Kidney (tissue), 22 donors: ENCODE measurements at places on chromosomes 13 and 19. TPM values are rescaled to one million over a fixed set of nuclear protein-coding genes. Genes with fewer than 3 reads are reported as not detected.

DNA sequence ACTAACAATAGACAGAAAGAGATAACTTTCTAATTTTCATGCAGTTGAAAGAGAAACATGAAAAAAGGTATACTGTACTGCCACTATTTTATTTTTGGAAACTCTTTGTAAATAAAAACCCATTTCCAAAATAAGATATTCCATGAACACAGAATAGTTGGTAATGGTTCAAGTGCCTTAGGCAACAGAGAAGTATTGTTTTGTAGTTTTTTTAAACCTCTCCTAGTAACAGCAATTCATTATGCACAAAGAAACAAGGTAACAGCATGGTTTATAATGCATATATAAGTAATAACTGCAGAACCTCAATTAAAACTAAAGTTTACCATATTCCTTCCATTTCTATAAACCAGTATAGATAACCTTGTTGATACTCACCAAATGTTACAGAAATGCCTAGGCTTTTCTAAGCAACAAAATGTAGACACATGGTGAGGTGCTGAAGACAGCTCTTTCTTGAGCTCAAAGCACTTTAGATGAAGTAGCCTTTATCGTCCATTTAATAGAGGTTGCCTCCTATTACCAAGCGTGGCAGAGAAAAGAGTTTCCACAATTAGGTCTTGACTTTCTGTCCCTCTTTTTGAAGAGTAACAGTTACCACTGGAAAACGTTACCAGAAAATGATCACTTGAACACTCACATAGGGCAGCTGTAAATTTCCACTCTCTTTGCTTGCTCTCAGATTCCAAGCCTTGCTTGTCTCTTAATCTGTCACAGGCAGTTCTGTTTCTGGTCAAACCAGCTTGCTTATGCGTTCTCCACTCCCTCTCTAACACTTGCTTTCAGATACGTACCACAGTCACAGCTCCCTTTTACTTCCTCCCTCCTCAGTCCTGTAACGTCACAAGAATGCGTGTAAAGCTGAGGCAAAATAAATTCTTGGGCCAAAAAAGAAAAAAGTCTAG lies 42.9 kb downstream of the CAB39L start:
- DNase-seq, result peak; percentile 75

DNA sequence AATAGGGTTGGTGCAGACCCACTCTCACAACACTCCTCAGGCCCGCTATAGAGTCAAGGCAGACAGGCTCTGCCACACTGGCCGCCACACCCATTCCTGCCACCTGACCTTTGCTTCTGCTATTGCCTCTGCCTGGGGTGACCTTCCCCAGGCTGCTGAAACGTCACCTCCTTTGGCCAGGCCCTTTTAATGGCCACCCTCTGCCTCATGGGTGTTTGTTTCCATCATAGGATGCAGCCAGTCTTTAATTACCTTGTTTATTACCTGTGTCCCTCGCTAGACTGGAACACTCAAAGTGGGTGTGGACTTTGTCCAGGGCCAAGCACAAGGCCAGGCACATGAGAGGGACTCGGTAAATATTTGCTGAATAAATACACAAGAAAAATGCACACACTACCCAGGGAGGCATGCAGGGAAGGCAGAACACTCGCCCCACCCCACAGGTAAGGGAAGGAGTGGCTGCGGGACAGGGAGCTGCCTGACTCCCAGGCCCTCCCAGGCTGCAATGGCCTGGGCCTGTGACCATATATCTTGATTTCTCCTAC lies 3.2 kb downstream of the LSM4 start:
- DNase-seq, result no peak

DNA sequence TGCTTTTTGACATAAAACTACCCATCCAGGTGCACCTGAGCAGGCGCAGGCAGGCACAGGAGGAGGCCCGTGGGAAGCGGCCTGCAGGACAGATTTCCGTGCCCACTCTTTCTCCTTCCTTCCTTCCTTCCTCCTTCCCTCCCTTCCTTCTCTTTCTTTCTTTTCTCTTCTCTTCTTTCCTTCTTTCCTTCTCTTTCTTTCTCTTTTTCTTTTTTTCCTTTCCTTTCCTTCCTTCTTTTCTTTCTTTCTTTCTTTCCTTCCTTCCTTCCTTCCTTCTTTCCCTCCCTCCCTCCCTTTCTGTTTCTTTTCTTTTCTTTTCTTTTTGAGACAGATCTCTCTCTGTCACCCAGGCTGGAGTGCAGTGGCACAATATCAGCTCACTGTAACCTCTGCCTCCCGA lies 21.2 kb upstream of the TMEM255B start:
- DNase-seq, result no peak

GRCh38 chr19:45215391-45216191 lies 29.6 kb downstream of the EXOC3L2 start:
- DNase-seq, result peak; percentile 89

GRCh38 chr13:114325729-114326128 lies 11.4 kb downstream of the CHAMP1 start:
- no peak for DNase-seq

- no peak for DNase-seq
Measured at GRCh38 chr13:75308222-75308621, 173.7 kb downstream of the TBC1D4 start.

GRCh38 chr13:46578590-46578975 lies 25.6 kb downstream of the LRCH1 start:
- DNase-seq, result peak; percentile 73

DNA sequence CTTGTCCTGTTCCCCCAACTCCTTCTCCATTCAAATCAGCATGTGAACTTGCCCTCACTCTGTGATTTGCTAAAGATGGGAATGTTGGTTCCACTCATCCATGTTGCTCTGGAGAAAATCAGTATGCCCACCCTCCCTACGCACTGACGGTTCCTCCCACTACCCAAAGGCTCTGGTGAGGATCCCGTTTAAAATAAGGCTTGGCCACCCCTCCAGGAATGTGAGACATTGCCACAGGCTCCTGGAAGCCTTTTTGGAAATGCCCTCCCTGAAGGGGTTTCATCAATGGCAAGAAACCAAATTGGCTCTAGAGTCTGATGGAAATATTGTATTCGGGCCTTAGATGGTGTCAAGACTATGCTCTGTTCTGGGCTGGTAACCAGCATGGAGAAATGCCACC lies 187.3 kb downstream of the USP12 start:
- DNase-seq, result no peak

GRCh38 chr13:25966086-25966485 lies 85.7 kb downstream of the SHISA2 start:
- no peak for DNase-seq

DNA sequence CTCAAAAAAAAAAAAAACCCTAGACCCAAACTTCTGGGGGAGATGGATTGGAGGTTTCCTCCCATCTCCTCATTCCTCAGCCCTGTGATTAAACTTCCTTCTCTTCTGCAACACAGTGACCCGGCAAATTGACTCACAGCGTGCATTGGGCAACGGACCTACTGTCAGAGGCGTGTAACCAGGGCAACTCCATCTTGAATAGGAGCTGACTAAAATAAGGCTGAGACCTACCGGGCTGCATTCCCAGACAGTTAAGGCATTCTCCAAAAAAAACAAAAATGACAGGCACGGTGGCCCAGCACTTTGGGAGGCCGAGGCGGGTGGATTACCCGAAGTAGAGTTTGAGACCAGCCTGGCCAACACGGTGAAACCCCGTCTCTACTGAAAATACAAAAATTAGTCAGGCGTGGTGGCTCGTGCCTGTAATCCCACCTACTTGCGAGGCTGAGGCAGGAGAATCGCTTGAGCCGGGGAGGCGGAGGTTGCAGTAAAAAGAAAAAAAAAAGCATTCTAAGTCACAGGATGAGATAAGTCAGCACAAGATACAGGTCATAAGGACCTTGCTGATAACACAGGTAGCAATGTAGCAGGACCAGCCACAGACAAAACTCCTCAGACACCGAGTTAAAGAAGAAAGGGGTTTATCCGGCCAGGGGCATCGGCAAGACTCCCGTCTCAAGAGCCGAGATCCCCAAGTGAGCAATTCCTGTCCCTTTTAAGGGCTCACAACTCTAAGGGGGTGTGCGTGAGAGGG lies 5.4 kb upstream of the NLRP7 start:
- no peak for DNase-seq

GRCh38 chr13:19181621-19182485 lies at the start of gene TUBA3C:
TSS of gene TUBA3C (minus strand) at chr13:19181824. CDS start at chr13:19181747, 77 bp downstream.
- no peak for DNase-seq

- DNase-seq, result no peak
Measured at GRCh38 chr19:51660975-51661600, 14.5 kb upstream of the SIGLEC14 start.

GRCh38 chr13:25143706-25144105 lies 28.4 kb downstream of the AMER2 start:
- DNase-seq, result no peak

GRCh38 chr19:55581823-55582223 lies 1.2 kb upstream of the ZNF579 start:
- peak; percentile 83 for DNase-seq

- no peak for DNase-seq
Measured at GRCh38 chr13:82791035-82791434, 1091.2 kb downstream of the SLITRK1 start.

GRCh38 chr19:41616792-41617621 lies 9.9 kb downstream of the CEACAM4 start:
- no peak for DNase-seq

DNA sequence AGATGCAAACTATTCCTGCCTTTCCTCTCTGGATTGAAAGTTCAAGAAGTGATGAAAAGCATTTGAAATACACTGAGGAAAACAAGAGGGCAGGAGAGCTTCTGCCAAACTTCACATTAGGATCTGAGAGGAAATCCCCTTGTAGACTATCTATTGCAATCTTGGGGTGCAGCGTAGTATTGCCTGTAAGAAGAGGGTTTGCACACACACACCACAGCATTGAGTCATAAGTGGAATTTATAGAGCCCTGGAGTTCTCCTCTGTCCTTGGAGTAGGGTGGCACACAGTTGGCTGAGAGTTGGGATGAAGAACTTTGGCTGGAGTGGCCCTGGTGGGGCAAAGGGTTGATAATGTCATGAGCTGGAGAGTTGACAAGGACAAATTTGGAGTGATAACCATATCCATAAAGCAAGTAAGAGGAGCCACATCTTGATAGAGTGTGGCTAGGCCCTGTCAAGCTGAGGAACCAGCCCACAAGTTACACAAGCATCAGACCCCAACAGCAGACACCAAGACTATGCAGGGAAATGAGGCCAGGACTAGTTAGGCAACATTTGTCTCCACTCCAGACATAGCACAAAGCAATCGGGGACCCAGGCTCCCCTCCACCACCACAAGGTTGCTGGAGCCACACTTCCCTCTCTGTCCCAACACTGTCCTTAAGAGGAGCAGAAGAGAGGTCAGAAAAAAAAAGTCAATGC lies 520.9 kb downstream of the KLF5 start:
- no peak for DNase-seq

- no peak for DNase-seq
Measured at GRCh38 chr13:99028890-99029289, 51.0 kb upstream of the DOCK9 start.

DNA sequence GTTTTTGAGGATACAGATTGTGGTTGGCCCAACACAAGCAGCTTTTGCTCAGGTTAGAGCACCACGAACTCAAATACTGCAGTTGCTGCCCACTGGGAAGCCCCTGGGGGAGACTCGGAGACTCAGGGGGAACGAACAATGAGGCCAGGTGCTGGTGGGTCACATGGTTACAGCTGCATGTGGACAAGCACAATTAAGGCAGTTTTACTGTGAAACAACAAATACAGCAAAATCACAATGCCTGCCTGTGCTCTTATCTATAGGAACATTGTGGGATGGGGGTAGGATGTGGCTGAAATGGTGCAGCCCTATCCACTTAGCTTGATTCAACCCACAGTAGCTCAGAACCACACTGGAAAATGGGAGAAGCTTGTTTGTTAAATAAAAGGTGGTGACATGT lies 119.7 kb upstream of the SPATA13 start:
- no peak for DNase-seq

GRCh38 chr19:11256189-11256588 lies 6.1 kb downstream of the DOCK6 start:
- DNase-seq, result peak; percentile 82

DNA sequence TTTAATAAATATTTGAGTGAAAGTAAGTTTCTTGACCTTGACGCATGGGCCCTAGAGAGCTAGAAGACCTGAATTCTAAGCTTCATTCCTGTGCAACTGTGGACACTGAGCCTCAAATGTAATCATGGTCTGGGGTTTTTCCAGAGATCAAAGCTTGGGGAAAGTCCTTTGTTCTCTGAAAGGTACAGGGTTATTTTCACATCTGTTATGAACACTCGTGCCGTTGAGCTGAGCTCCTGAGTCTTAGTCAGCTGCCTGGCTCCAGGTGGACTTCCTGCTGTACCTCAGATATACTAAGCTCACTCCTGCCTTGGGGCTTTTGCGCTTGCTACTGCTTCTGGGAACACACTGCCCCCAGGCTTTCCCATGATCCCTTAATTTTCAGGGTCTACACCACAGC lies 7.5 kb upstream of the ZBTB32 start:
- DNase-seq, result no peak

DNA sequence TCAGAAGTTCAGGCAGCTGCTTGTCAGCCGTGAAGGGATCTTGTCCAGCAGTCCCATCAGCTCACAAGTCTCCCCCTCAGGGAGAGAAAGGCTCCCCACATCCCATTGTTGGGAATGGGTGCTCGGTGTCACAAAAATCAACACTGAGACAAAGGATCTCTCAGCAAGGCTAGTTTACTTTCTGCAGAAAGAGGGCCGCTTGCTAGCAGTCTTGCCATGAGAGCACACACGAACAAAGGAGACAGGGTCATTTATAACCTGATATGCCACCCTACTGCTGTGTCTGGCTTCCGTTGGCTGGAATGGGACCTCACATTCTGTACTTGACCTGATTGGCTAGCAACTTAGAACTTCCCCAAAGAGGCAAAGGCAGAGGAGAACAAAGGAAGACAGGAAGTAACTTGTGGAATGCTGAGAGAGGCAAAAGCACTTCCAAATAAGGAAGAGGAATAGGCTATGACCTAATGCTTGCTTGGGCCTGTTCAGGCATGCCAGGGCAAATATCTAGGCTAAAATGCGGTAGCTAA lies 8.7 kb upstream of the IGFL3 start:
- DNase-seq, result no peak

DNA sequence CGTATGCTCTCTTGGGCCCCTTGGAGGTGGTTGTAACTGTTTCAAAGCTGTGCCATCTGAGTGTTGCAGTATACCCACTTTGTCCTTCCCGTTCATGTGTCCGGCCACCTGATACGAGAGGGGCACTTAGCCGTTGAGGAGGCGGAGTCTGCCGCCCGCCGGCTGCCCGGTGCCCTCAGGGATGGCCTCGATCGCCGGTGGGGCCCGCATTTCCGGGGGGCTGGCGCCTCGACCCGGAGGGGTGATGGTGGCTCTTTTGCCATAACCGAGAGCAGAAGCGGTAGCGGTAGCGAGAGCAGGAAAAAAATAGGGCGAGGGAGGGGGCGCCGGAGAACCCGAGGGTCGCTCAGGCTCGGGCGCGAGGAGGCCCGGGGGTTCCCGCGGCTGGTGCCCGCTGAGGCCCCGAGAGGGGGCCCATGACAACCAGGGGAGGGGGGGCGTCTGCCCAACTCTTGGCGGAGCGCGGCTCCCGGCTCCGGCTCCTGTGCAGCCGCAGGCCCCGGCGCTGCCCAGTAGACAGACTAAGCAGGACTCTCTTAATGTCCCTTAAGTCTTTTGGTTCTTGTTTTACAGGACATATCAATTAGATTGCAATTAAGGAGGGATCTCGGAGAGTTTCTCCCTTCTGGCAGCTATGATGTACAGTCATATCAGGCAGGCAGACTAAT lies 342.7 kb upstream of the SGCG start:
- DNase-seq, result peak; percentile 31

Gene PSG6
- total RNA-seq, result not detected

Gene ZSCAN1
- total RNA-seq, result 0.98 TPM

Gene LHB
- not detected for total RNA-seq

Gene KLK13
- total RNA-seq, result not detected

Gene FCAR
- 1.8 TPM for total RNA-seq

Gene TPTE2
- total RNA-seq, result 0.16 TPM

Gene CYP2A6
- total RNA-seq, result not detected

Gene LSM14A
- 114 TPM for total RNA-seq

Gene OVOL3
- not detected for total RNA-seq

Gene TEX29
- not detected for total RNA-seq

Gene NCR1
- total RNA-seq, result 0.91 TPM
